ENCODE measurements at places on chromosomes 16 and 17. TPM values are rescaled to one million over a fixed set of nuclear protein-coding genes. Genes with fewer than 3 reads are reported as not detected.
A peak's percentile ranks its signal among the peaks of the same experiment; 100 is the strongest.

- no peak for DNase-seq
Measured at GRCh38 chr17:82227629-82228277, 1.1 kb upstream of the SLC16A3 start.

DNA sequence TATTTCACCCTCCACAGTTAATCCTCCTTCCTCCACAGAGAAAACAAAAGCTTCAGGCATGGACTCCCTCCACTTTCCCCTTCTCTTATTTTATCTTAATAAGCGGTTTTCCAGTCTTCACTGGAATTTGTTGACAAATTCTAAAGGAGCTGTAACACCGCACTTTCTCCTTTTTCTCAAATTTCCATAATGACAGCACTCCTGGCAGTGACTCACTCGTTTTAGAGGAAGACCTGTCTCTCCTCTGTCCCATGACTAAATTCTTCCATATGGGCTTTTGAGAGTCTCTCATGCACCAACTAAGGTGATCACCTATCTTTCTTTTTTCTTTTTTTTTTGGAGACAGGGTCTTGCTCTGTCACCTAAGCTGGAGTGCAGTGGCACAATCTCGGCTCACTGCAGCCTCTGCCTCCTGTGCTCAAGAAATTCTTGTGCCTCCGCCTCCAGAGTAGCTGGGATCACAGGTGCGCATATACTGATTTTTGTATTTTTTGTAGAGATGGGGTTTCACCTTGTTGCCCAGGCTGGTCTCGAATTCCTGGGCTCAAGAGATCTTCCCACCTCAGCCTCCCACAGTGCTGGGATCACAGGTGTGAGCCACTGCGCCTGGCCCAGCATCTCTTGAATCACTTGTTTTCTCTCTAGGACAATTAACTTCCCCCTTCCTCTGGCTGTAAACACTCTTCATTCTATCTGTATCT lies 7.7 kb downstream of the ITGAM start:
- peak; percentile 75 for DNase-seq

GRCh38 chr17:9842057-9842758 lies 16.5 kb downstream of the GLP2R start:
- DNase-seq = peak; percentile 65

GRCh38 chr17:41710472-41711090 lies 1.6 kb upstream of the GAST start:
- DNase-seq = peak; percentile 79

- no peak for DNase-seq
Measured at GRCh38 chr16:4698321-4699045, 5.1 kb downstream of the NUDT16L1 start.

GRCh38 chr16:18969855-18970240 lies 13.9 kb upstream of the TMC7 start:
- DNase-seq = no peak

DNA sequence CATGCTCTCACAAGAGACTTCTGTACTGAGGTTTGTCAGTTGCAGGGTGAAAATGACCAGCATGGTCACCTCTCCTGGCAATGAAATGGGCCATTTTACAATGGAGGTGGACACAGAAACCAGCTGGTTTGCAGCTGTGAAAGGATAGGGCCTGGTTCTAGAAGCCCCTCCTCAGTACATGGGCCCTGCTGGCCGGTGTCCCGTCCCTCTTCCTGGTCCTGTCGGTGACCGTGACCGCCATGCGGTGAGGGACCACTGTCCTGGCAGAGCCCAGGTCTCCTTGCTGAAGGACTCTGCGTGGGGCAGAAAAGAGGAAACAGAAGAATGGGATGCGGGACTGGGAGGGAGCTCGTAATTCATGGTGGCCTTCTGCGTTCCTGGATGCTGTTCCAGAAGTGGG lies 76.0 kb upstream of the ZNF423 start:
- DNase-seq = no peak

- DNase-seq = no peak
Measured at GRCh38 chr17:17309356-17309755, 6.2 kb downstream of the NT5M start.

- DNase-seq = no peak
Measured at GRCh38 chr16:49503256-49504022, 129.8 kb downstream of the C16orf78 start.

DNA sequence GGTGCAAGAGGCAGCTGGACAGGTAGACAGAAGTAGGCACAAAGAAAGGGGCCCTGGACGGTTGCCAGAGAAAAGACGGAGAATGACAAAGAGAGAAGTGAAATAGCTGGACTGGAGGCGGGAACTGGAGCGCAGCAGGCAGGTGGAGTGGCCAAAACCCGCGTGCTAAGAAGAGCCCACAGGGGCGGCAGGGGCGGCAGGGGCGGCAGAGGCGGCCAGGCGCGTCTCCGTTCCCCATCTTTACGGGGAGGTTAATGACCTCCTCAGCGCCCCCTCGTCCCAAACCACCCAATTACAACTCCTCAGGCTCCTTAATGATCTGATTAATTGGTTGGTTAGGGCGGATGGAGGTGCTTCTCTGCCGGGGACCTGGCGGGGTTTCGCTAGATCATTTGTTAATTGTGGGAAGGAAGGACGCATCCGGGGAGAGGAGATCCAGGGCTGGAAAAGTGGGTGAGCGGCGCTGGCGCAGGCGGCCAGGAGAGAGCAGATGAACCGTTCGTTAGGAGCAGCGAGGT lies 15.4 kb upstream of the HOXB9 start:
- DNase-seq = no peak

GRCh38 chr17:72605543-72605942 lies 484.7 kb downstream of the SOX9 start:
- DNase-seq = no peak

GRCh38 chr17:69882281-69882680 lies 192.7 kb upstream of the KCNJ16 start:
- DNase-seq = no peak

- no peak for DNase-seq
Measured at GRCh38 chr17:8884336-8884990, 17.0 kb upstream of the PIK3R6 start.

DNA sequence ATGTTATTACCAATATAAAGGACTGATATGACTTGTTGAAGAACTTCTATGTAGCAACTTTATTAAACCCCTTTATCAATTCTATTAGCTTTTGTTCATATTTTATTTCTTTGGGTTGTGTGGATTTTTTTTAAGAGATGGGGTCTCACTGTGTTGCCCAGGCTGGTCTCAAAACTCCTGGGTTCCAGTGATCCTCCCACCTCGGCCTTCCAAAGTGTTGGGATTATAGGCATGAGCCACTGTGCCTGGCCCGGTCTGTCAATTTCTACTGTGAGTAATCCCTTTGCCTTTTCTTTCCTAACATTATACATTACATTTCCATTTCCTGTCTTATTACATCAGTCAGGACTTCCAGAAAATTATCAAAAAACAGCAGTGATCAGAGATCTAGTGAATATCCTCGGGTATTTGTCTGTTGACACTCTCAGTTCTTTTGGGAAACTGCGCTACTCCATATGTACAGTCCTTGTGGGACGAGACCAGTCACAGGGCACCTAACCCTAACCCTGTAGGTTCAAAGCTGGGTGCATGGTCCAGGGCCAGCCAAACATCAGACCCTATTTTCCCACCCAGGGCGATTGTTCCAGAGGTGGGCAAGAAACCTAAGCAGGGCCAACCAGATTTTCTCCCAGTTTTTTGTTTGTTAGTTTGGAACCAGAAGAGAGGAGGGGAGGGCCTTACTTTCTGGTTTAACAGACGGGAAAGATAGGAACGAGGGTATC lies 1.7 kb upstream of the SLC47A1 start:
- no peak for DNase-seq

DNA sequence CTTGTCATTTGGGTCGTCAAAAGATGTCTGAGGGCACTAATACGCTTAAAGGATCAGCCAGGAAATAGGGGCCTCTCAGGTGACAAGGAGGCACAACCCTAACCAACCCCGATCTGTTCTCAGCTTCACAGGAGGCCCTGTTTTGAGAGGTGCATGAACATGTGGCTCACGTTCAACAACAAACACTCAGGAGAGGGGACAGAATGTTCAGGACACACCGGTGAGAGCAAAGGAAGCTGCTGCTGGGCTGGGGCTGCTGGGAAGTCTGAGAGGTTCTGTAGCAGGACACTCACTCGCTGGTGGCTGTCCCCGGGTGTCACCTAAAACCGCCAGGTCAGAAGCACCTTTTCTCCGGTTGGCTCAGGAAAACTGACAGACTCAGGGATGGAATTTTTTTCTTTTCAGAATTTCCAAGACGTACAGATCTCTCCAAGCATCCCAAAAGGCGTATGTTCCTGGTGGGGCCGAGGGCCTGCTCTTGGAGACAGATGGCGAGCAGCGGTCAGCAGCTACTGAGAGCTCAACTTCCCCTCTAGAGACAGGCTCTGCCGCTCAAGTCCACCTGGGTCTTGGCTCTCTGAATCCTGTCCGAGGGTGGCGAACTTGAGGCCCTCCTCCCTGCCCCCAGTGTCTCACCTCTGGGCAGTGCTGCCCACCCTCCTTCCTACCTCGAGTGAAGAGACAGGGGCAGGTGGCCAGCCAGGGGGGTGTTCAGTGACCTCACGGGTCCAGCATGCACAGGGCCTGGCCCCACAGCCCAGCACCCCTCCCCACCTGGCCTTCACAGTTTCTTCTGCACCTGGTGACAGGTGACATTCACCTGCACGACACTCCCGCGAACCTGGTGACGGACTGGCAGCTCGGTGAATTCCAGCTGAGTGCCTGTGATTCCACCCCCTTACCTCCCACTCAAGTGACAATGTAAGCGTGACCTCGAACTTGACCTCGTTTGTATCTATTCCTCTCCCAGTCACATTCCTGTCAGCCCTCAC lies 22.9 kb downstream of the CLUH start:
- no peak for DNase-seq

GRCh38 chr17:59167571-59168001 lies 12.0 kb downstream of the PRR11 start:
- DNase-seq = peak; percentile 43

GRCh38 chr16:56190048-56190676 lies 1.1 kb upstream of the GNAO1 start:
- DNase-seq = no peak

- DNase-seq = no peak
Measured at GRCh38 chr17:81494626-81495377, 17.8 kb downstream of the ACTG1 start.

DNA sequence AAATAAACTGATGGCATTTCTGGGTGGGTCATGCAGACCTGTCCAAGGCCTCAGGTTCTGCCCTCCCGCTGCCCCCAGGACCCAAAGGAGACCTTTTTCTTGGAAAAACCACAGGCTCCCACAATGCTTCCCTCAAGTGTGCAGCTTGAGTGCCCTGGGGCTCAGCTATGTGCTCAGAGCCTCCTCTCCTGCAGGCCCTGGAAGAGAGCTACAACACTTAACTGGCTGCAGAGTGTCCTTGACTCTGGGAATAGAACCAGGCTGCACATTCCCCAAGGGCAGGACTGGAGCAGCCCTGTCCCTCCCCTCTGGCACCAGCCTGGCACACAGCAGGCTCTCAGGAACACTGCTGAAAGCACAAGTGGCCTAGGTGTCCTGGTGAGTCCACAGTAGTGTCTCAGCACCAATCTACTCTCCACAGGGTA lies 4.8 kb upstream of the SREBF1 start:
- peak; percentile 61 for DNase-seq

DNA sequence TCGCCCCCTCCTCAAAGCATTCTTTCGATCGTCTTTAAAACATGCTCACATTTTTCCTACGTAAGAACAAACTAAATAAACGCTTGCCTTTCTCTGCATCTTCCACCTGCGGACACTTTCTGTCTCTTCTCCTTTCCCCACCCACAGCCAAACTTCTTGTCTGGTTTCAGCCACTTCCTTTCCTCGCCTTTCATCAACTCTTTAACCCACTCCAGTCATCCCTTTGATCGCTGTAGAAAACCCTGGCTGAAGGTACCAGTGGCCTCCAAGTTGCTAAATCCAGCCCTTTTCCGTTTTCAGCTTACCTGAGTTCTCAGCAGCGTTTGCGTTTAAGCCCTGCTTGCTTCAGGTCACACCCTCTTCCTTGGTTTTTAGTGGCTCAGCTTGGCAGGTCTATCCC lies 483 bp downstream of the RPA1 start:
- peak; percentile 3 for DNase-seq

DNA sequence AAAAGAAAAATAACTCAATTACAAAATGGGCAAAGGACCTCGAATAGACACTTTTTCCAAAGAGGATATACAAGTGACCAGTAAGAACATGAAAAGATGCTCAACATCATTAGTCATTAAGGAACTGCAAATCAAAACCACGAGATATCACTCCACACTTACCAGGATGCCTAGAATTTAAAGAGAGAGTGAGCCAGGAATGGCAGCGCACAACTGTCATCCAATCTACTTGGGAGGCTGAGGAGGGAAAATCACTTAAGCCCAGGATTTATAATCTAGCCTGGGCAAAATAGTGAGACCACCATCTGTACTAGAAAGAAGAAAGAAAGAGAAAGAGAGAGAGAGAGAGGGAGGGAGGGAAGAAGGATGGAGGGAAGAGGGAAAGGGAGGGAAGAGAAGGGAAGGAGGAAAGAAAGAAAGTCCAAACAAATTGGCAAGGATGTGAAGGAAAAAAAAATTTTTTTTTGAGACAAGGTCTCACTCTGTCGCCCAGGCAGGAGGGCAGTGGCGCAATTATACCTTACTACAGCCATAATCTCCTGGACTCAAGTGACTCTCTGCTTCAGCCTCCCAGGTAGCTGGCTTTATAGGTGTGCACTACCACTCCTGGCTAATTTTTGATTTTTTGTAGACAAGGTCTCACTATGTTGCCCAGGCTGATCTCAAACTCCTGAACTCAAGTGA lies 22.6 kb downstream of the TBX2 start:
- no peak for DNase-seq

- DNase-seq = no peak
Measured at GRCh38 chr16:77581706-77582105, 140.6 kb upstream of the NUDT7 start.

DNA sequence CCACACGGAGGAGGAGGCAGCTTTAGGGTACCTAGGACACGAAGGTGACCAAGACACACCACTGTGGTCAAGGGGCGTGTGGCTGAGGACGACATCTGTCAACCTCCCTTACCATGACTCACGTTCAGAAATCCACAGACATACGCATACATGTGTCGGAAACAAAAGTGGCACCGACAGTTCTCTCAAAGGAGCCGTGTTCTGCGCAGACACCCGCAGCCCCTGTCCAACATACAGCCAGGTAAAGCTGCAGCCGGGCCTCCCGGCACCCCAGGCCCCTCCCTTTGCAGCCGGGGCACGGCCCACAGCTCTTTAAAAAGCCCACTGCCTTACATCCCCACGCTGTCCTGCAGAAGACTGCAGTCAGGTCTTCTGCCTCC lies 40.5 kb upstream of the KLHDC4 start:
- peak; percentile 65 for DNase-seq

Gene TEDC2
- 10.2 TPM for total RNA-seq

Gene RNF222
- total RNA-seq = not detected

Gene CCDC182
- total RNA-seq = not detected

Gene HID1
- 0.10 TPM for total RNA-seq

Gene USB1
- total RNA-seq = 28.6 TPM

Gene CDK5R1
- total RNA-seq = 3.4 TPM

Gene YBX2
- total RNA-seq = 0.49 TPM

Gene CFAP52
- not detected for total RNA-seq

Gene NPB
- total RNA-seq = 3.7 TPM

Gene GJD3
- total RNA-seq = not detected

Gene MYL11
- total RNA-seq = not detected

Gene VAC14
- 33.9 TPM for total RNA-seq
